Pulmonary artery endothelial cell (primary cell): ENCODE measurements at places on chromosomes 1 and 21.

- DNase-seq, result no peak
Measured at GRCh38 chr1:29354511-29355098, 118.3 kb downstream of the PTPRU start.

DNA sequence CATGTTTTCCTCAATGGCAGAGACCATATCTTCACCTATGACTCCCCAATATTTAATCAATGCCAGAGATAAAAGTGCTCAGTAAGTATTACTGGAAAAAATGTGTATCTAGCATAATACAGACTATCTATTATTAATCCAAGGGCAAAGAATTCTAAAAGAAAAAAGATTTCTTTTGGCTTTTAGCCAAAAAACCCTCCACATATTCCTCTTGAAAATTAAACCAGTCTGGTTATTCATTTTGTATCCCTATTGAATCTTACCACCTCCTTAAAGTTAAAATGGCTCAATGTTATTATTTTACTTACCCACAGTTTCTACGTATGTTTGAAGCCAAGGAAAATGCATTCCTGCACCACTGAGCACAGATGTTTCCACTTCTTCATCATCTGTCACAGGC lies 1.6 kb downstream of the TAF1A start:
- no peak for DNase-seq

GRCh38 chr21:29186246-29186645 lies 55.8 kb downstream of the MAP3K7CL start:
- DNase-seq, result no peak

- no peak for DNase-seq
Measured at GRCh38 chr1:226422478-226422877, 14.6 kb upstream of the PARP1 start.

- DNase-seq, result no peak
Measured at GRCh38 chr1:169161496-169162194, 55.2 kb downstream of the ATP1B1 start.

DNA sequence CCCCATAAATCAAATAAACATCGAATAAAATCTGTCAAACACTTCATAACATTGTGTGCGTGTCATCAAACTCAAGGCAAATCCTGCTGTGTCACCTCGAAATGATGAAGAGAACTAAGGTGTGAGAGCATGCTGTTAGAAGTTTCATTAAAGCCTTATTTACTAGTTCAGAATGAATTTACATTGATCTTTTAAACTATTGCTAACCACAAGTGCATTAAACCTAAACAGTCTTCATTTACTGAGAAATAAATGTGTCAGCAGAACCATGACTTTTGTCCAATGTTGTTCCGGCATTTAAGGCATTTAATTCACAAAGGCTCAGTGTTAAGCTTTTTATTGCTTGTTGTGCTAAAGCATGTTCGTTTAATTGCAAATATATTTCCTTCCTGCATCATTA lies 474.4 kb downstream of the SETD4 start:
- DNase-seq, result no peak

GRCh38 chr1:100075773-100076172 lies 57.0 kb downstream of the SASS6 start:
- no peak for DNase-seq

DNA sequence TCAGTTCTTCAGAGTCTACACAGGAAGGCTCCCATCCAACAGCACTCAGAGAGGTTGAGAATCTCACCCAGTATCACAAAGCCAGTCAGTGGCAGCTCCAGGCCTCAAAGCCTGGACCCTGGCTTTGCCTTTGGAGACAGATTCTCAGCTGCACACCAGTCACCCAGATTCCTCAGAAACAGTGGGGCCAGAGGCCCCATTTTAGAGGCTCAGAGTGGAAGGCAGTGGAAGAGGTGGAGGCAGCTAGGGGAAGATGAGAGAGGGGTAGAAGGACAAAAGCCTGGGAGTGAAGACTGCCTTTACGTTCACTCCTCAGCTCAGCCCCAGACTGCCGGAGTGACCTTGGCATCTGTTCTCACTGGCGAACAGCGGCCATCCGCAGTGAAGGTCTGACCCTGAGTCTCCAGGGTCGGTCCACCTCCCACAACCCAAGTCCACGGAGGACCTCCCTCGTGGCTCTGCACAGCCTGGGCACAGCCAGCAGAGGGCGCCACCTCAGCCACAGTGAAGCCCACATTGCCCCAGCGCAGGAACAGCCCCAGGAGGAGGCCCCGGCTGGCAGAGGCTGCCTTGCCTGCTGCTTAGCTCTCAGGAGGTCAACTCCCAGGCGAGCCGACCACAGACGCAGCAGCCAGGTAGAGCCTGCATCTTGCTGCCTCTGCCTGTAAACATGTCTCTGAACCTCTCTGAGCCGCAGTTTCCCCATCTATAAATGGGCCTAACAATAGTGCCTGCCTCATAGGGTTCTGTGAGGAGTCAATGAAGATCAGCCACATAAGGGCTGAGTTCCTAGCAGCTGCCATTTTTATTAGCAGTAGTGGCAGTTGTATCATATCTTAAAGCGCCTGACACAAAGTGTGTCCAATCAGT lies 5.9 kb upstream of the FNDC5 start:
- DNase-seq, result no peak

DNA sequence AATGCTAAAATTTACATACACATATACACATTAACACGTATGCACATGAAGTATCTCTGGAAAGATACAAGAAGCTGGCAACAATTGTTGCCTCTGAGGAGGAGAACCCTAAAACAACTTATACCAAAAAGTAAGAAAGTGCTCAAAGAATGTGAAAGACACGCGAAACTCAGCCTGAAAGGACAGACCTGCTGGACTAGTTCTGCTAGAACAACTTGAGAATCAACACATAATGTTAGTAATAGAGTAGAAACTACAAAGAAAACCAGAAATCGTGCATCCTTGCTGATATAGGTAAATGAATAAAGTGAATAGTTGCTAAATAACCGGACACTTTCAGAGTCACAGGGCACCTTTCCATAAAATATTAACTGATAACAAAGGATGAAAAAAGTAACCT lies 242.5 kb downstream of the RERE start:
- DNase-seq, result no peak

DNA sequence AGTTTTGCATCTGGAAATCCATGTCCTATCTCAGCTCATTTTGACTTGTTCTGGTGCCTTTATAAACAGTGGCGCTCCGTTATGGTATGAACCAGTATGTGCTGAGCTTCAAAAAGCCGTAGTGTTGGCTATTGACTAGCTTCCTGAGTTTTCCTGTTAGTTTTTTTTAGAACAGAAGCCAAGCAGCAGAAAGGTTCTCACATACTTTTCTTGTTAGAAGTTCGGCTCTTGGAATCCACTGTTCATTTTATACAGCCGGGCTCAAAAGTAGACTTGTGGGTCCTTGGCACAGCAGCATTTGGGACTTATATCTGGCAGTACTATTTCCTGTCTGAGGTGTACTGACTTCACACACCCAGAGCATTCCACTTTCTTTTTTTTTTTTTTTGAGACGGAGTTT lies 63.8 kb downstream of the TBCE start:
- no peak for DNase-seq

- DNase-seq, result no peak
Measured at GRCh38 chr1:241714321-241715218, 62.5 kb downstream of the WDR64 start.
